ENCODE measurements at places on chromosomes 2 and 18. TPM values are rescaled to one million over a fixed set of nuclear protein-coding genes. Genes with fewer than 3 reads are reported as not detected.

Gene FKBP7
- 25.5 TPM for total RNA-seq

Gene SATB2
- 1.3 TPM for total RNA-seq

Gene GPR17
- not detected for total RNA-seq

Gene PAX8
- total RNA-seq = 0.13 TPM

Gene ASTL
- total RNA-seq = not detected

Gene SFXN5
- total RNA-seq = 16.0 TPM
